Fibroblast of the aortic adventitia (primary cell): ENCODE measurements at places on chromosomes 2 and 18.

DNA sequence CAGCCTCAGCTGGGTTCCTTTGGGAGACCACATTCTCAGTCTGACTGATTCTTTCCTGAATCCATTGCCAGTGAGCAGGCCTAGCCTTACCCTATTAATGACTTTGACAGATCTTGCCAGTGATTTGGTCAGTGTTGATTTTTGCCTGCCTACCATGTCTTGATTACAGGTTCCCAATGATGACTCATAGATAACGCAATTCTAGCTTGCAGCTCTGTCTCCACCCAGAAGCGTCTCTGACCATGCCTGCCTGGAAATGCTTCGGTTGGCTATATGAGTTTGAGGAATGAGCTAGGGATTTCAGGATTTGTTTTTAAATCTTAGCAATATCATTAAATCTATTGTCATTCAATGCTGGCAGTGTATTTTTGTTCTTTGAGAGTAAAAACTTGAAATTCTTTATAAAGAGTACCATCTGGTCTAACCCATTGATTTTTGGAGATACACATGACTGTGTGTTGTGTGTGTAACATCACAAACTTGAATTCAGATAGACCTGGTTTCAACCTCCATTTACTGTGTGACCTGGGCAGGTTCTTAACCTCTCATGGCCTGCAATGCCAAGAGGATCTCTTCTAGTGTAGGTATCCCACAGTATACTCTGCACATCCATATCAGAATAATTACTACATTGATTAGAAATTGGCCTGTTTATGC, 57.0 kb downstream of the CCDC150 start:
- peak; percentile 90 for DNase-seq

DNA sequence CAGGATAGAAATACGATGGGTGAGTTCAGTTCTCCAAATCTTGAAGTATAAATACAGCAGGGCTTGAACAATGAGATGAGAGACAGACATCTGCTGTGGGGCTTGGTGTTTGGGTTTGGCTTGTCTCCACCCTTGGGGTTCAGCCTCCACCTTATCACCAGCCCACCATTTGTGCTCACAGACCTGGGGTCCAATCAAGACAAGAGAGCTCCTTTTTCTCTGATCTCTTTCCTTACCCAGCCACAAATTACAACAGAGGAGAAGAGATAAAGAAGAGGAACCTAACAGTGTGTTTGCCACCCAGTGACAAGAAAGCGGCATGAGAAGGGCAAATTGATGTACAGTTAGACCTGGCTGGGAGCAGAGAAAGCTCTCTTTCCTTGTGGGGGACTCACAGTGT, 204.5 kb upstream of the CXCR4 start:
- DNase-seq = no peak

- DNase-seq = peak; percentile 71
Measured at GRCh38 chr2:172698041-172698863, 37.4 kb upstream of the RAPGEF4 start.

DNA sequence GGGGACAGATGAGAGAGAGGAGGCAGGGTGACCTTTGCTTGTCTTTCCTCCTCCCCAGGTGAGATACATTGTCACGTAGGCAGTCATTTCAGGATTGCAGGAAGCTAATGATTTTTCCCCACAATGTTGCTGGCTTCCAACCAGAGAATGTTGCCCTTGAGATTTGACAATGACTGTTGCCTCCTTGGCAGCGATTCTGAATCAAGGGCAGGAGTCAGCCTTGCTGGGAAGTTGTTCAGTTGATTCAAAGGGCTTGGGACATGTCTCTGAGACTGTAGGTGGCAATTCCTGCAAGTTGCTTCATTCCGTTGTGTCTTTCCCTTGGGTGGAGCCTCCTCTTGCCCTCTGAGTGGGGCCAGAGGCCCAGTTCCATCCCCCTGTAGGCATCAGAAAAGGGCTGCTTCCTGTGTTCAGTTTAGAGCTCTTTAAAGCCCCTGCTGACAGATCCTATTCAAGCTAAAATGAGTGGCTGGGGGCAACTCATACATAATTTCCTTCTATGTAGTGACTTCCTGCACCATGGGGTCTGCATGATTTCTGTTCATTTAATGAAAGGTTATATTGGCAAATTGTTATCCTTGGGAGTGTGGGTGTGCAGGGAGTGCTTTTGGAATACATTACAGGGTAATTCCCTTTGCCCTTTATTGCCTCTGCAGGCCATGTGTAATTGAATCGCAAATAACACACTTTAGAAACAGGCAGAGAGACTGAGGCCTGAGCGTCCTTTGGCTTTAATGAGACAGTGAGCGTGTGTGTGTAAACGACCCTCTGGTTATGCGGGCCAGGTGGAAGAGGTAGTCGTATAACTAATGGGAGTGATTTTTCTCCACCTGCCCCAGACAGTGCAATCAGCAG, 52.4 kb downstream of the GPR39 start:
- DNase-seq = no peak

DNA sequence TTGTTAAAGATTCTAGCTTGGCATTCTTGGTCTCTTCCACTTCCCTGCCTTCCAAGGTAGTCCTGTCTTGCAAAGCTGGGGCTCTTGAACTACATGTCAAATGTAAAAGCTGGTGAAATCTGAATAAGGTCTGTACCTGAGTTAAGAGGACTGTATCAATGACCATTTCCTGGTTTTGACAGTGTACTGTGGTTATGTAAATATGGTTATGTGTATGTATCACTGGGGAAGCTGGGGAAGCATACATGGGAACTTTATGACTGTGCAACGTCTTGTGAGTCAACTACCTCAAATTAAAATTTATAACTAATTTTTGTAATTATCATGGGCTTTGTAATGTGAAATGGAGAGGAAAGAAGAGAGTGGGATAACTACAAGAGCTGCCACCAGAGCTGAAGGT, 81.7 kb downstream of the COL4A4 start:
- DNase-seq = no peak

DNA sequence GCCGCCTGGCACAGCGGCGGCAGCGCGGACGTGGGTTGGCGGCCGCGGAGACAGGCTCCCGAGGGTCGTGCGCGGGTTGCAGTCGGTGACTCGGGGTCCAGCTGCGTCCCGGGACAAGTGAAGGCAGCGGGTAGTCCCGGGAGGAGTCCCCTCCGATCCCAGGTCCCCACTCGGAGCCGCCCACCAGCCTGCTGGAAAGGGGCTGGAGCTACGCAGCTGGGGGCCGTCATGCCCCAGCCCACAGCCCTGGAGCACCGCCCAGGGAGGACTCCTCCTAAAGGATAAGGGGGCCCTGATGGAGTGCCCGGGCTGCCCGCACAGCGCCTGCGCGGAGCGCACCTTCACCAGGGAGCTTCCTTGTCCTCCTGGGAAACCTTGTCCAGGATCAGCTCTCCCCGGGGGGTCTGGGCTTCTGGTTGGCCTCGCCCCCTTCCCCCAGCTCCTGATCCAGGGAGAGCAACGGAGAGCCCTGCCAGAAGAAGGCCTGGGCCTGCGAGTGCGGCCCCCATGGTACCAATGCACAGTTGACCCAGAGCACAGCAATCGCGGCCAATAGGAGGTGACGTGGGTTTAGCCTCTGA, 25.9 kb upstream of the ALPP start:
- no peak for DNase-seq

DNA sequence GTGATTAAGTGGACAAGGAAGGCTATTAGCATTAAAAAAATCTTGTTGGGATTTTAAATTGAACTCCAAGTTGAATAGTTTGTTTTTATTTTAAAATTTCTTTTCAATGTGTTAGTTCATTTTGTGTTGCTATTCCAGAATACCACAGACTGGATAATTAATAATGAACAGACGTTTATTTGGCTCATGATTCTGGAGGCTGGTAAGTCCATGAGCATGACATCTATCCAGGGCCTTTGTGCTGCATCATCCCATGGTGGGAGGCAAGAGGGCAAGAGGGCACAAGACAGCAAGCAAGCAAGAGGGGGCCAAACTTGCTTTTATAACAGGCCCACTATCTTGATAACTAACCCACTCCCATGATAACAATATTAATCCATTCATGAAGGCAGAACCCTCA, 22.5 kb downstream of the CCDC85A start:
- no peak for DNase-seq

DNA sequence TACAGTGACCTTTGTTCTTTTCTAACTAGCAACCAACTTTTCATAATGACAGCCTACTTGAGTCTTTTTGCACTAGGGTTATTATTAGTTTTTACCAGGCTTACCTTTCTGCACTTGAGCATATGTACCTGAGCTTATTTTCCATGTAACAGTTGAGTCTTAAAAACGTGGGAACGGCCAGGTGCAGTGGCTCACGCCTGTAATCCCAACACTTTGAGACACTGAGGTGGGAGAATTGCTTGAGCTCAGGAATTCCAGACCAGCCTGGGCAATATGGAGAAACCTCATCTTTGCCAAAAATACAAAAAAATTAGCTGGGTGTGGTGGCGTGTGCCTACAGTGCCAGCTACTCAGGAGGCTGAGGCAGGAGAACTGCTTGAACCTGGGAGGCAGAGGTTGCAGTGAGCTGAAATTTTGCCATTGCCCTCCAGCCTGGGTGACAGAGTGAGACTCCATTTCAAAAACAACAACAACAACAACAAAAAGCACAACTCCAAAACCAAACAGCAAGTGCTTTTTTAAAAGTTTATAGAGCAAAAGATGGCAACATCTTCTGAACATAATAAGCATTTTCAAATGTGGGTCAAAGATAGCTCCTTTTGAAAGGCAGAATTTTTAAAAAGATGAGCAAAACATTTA, 57.1 kb upstream of the CD28 start:
- no peak for DNase-seq

- DNase-seq = no peak
Measured at GRCh38 chr2:43174368-43174916, 52.0 kb downstream of the ZFP36L2 start.

- DNase-seq = no peak
Measured at GRCh38 chr2:12071318-12071717, 324.9 kb downstream of the LPIN1 start.

DNA sequence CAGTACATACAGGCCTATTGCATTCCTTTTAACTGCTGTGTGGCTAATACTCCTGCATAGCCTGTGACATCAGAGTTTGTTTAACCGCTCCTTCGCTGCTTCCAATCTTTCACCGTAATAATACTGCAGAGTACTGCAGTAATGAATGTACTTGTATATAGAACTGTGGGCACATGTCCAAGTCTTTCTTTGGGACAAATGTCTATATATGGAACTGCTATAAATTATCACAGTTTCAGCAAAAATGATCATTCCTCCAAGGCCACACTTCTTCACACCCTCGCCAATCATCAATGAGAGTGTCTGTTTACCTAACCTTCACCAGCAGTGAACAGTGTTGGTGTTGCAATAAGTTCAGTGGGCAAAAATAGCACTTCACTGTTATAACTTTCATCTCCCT, 230.4 kb downstream of the SP3 start:
- no peak for DNase-seq
